ENCODE measurements at places on chromosomes 7 and 10.
A peak's percentile ranks its signal among the peaks of the same experiment; 100 is the strongest.

DNA sequence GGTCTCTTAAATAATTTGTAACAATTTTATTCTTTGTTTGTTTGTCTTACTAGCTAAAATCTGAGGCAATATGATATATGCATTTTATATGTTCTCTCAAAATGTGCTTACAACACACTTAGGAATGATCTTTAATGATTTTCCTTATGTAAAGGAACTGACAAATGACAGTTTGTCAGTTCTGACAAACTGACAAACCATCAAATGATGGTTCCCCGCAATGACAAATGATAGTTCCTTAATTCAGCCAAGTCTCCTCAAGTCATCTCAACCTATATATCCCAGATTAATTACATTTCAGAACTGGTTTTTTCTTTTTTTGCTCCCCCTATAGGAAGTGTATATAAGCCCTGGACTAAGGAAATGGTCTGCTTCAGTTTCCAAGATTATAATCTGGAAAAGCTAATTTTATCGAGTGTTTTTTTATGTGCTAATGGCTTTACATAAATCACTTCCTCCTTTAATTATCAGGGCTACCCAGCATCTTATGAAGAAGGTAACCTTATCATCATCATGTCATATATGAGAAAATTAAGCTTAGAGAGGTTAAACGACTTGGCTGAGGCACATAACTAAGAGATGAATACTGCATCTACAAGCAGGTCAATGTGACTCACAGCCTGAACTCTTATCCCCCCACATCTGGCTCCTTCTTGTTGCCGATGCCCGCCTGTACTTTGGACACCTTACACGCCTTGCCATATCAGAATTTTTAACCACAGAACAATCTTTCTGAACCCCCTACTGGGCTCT, 75.1 kb downstream of the RELN start:
- no peak for DNase-seq

GRCh38 chr10:61529208-61529607, 76.0 kb upstream of the TMEM26 start:
- DNase-seq = no peak

- DNase-seq = peak; percentile 74
These were observed 8.4 kb downstream of the TRIM24 start for GRCh38 chr7:138468244-138469123.

GRCh38 chr7:4807598-4808016, 32.2 kb downstream of the AP5Z1 start:
- no peak for DNase-seq

GRCh38 chr7:71679480-71679879, 547.5 kb downstream of the GALNT17 start:
- peak; percentile 52 for DNase-seq

DNA sequence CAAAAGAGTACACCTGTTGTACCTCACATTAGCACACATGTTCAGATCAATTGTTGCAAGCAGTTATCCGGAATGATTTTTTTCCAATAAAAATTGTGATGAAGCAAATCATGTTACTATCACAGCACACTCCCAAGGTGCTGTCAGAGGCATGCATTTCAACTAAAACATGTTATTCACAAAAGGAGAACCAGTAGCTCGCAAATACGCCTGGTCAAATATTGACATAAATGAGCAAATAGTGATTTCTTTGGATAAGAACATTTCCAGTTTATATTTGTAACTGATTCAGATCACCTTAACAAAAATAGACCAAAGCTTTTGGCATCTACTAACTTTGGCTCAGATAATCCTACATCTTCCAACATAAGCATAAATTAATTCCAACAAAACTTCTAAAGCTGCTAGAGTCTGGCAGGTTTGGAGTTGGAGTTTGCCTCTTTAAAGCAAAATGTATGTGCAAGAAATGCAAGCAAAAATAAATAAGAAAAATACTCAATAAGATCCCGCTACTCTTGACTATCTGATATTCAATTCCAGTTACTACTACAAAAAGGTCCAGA, 208.0 kb downstream of the SFMBT2 start:
- no peak for DNase-seq

DNA sequence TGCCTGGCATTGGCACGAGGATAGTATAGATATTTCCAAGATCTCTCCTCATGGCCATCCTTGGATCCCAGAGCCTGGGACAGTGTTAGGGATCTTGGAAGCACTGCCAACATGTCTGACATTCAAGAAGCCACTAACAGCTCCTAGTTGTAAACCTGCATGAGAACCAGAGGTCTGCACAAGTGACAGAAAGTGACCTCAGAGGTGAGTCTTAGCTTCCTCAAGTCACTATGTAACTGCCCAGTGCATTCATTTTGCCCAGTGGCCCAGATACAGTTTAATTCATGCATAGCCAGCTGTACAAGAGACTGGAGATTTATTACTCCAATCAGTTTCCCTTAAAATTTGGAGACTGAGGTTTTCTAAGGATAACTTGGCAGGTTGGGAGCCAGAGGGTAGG, 16.7 kb downstream of the SUGCT start:
- no peak for DNase-seq

DNA sequence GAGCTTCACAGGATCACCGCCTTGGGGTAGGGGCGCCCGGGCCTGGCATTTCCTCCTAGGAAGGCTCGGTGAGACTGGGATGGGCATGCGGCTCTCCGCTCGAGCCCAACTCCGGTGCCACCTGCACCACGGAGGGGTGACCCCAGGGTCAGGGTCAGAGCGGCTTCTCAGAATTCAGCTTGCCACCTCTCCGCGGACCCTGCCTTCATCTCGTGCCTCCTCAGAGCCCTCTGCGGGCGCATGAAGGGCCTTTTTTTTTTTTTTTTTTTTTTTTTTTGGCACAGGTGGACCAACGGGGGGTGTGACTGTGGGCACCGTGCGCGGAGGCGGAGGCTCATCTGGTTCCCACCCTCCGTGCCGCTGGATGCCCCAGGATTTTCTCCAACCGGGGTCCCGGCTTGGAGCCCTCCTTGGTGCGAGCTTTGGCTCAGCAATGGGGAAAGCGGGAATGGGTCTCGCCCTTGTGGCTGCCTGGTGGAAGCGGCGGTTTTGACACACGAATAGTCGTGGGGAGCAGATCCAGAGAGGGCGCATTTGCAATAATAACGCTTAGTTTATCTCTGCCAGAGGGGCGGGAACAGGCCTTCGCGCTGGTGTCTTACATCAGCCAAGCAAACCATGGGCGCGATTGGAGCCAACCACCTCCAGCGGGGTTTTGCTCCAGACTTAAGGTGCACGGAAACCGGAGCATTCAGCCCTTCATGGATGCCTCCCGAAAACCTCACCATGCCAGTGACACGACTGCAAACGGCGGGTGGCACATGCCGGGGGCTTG, 5.0 kb upstream of the TNRC18 start:
- DNase-seq = peak; percentile 65

GRCh38 chr7:30253796-30254165, 30.6 kb upstream of the ZNRF2 start:
- DNase-seq = peak; percentile 64

GRCh38 chr7:29935111-29935510, 54.5 kb downstream of the SCRN1 start:
- DNase-seq = no peak

DNA sequence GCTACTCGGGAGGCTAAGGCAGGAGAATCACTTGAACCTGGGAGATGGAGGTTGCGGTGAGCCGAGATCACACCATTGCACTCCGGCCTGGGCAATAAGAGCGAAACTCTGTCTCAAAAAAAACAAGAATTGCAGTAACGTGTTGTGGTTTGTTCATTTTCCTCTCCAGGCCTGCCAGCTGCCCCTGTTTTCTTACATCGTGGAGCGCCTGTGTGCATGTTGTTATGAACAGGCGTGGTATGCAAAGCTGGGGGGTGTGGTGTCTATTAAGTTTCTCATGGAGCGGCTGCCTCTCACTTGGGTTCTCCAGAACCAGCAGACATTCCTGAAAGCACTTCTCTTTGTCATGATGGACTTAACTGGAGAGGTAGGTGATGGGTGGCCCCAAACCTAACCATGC, 52.1 kb downstream of the TRRAP start:
- DNase-seq = no peak

GRCh38 chr10:75508814-75509306, 77.4 kb downstream of the LRMDA start:
- no peak for DNase-seq

DNA sequence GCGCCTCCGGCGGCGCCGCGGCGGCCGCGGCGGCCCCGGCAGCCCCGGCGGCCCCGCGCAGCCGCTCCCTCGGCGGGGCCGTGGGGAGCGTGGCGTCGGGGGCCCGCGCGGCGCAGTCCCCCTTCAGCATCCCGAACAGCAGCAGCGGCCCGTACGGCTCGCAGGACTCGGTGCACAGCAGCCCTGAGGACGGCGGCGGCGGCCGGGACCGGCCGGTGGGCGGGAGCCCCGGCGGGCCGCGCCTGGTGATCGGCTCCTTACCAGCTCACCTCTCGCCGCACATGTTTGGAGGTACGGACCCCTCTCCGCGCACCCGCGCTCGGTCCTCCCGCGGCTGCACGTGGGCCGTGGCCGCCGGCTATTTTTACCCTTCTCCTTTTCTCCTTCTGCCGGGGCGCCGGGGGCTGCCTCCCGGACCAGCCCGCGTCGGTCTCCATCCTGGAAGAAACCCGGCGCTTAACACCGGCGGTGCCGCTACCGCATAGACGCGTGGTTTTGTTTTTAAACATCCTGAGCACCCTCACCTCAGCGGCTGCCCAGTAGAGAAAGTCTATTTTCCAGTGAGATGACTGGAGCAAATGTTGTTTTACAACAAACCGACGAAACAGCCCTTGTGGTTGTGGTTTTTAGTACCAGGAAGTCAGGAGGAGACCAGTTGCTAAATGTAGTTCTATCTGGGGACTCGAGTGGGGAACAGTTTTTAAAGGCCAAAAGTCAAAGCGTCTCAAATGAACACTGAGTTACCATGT, 1.3 kb downstream of the ZNRF2 start:
- DNase-seq = no peak

- DNase-seq = no peak
These were observed 15.3 kb downstream of the GPER1 start for GRCh38 chr7:1103009-1103788.

DNA sequence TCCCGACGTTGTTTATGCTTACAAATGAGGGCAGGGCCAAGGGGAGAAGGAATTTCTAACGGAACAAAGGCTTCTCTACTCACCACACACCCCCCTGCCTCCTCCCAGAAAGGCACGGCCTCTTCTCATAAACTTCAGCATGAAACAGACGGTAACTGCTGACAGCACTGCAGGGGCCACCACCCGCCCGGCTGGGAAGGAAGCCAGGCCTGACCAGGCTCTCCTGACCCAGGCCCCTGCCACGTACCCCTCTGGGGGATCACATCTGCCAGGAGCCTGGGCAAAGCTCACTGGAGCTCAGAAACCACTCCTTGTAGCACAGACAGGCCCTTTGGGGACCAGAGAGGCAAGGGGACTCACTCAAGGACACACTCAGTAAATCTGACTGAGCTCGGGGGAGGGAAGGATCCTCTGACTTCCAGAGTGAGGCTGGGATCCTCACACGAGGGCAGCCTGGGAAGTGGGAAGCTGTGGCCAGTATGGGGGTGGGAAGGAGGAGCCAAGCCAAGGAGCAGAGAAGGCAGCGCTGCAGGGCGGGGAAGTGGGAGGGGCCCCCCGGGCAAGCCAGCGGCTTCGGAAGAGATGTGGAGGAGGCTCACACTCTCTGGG, 46.1 kb downstream of the ZCCHC24 start:
- DNase-seq = peak; percentile 27

DNA sequence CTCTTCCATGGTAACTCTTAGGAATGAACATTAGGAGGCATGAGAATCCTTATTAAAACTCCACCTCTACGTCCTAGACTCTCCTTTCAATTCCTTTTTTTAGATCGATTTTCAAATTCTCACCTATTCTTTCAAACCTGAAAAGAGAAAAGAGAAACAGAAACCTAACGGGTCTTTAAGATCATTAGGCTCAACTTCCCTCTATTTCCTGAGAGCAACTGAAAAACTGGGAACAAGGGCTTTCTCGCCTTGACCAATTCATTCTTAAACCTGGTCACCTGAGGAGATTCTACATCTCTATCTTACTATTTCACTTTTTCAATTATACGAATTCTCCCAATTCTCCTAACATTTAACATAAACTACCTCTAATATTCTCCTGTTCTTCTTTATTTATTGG, 2.8 kb downstream of the TFEC start:
- DNase-seq = no peak

GRCh38 chr7:103660455-103661371, 214.7 kb upstream of the SLC26A5 start:
- no peak for DNase-seq

DNA sequence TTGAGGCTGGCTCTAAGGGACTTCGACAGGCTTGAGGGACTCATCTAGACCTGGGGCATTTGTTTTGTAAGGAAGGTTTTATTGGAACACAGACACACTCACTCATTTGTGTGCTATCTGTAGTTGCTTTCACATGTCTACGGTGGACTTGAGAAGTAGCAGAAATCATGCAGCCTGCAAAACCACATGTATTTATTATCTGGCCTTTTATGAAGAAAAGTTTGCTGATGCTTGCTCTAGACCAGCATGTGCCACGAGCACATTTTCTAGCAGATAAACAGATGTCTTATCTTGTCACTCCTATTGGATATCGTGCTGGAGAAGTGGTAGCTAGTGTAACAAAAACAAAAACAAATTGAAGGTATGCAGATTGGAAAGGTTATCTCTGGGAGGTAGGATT, 9.8 kb downstream of the UPP1 start:
- DNase-seq = no peak

- no peak for DNase-seq
These were observed 248.9 kb downstream of the KIAA1217 start for GRCh38 chr10:24457661-24458318.
